Sigmoid colon (tissue), 7 donors: ENCODE measurements at places on chromosomes 11 and 22. TPM values are rescaled to one million over a fixed set of nuclear protein-coding genes. Genes with fewer than 3 reads are reported as not detected.

DNA sequence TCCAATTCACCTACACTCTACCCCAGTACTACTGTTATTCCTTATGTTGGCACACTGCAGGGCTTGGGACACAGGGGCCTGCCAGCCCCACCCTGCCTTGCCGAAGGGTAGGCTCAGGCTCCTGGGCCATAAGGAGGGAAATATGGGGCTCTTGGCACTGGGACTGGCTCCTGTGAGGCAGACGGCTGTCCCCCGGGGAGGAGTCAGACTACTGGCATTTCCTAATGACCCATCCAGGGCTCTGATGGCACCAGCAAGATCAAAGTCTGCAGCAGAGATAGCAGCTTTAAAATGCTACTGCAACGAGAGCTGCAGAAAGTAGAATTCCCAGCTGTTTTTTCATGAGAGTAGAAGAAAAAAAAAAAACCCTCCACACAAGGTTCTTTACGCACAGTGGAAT is 42.2 kb upstream of the CYP2D6 start:
- no peak for DNase-seq
- no peaks in the 10 kb centered on the region for H3K4me1 ChIP-seq
- H3K4me3 ChIP-seq: no peak overlapping the region
- no peak overlapping the region for H3K27ac ChIP-seq

DNA sequence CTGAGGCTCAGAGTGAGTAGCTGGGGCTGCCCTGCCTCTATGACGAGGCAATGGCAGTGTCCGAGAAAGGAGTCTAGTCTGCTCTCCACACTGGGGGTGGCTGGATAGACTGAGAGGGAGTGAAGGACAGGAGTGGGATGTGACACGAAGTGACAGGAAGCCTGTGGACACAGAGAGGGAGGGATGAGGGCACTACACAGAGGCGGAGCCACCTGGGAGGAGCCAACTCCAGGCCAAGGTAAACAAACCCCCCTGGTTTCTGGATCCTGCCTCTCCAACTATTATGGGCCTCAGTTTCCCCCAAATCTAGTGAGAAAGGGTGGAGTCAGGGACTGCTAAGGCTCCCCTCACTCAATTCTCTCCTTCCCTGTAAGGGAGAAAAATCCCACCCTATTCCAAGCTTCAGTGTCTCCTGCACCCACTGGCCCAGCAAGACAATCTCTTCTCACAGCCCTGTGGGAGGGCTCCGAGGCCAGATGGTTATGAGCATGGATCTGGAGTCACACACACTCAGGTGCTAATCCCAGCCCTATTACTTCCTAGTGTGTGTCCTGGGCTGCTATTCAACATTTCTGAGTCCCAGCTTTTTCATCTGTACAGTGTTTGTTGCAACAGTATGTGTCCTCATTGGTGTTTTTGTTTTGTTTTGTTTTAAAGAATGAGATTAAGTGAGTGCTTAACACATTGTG is 24.9 kb downstream of the ASPHD2 start:
- no peak overlapping the region for H3K27ac ChIP-seq
- peaks cover under 1% of the 10 kb centered on the region for H3K4me1 ChIP-seq
- H3K4me3 ChIP-seq: no peak overlapping the region
- no peak for DNase-seq

GRCh38 chr11:73168925-73169579 is 26.9 kb upstream of the FCHSD2 start:
- no peaks in the 10 kb centered on the region for H3K4me1 ChIP-seq
- DNase-seq: peak; percentile 52
- no peaks in the 10 kb centered on the region for H3K27me3 ChIP-seq
- no peaks in the 10 kb centered on the region for H3K36me3 ChIP-seq

GRCh38 chr11:118051611-118052461 is 25.0 kb upstream of the TMPRSS4 start:
- no peak for DNase-seq
- no peaks in the 10 kb centered on the region for H3K27me3 ChIP-seq
- H3K4me1 ChIP-seq: no peaks in the 10 kb centered on the region
- H3K36me3 ChIP-seq: no peaks in the 10 kb centered on the region
- H3K4me3 ChIP-seq: no peak overlapping the region
- H3K27ac ChIP-seq: no peak overlapping the region

GRCh38 chr11:63907808-63908530 is 9.0 kb downstream of the RCOR2 start:
- H3K4me3 ChIP-seq: no peak overlapping the region
- H3K36me3 ChIP-seq: peaks cover 58% of the 10 kb centered on the region
- H3K4me1 ChIP-seq: no peaks in the 10 kb centered on the region
- H3K27me3 ChIP-seq: no peaks in the 10 kb centered on the region
- DNase-seq: no peak

GRCh38 chr11:122248131-122248530 is 132.1 kb upstream of the BLID start:
- H3K4me1 ChIP-seq: no peaks in the 10 kb centered on the region
- no peak for DNase-seq
- no peaks in the 10 kb centered on the region for H3K36me3 ChIP-seq
- no peak overlapping the region for H3K4me3 ChIP-seq

- no peak overlapping the region for H3K4me3 ChIP-seq
- H3K27me3 ChIP-seq: no peaks in the 10 kb centered on the region
- no peak overlapping the region for H3K27ac ChIP-seq
- peaks cover 19% of the 10 kb centered on the region for H3K4me1 ChIP-seq
Observed at GRCh38 chr11:65621460-65621859, 5.9 kb downstream of the PCNX3 start.

DNA sequence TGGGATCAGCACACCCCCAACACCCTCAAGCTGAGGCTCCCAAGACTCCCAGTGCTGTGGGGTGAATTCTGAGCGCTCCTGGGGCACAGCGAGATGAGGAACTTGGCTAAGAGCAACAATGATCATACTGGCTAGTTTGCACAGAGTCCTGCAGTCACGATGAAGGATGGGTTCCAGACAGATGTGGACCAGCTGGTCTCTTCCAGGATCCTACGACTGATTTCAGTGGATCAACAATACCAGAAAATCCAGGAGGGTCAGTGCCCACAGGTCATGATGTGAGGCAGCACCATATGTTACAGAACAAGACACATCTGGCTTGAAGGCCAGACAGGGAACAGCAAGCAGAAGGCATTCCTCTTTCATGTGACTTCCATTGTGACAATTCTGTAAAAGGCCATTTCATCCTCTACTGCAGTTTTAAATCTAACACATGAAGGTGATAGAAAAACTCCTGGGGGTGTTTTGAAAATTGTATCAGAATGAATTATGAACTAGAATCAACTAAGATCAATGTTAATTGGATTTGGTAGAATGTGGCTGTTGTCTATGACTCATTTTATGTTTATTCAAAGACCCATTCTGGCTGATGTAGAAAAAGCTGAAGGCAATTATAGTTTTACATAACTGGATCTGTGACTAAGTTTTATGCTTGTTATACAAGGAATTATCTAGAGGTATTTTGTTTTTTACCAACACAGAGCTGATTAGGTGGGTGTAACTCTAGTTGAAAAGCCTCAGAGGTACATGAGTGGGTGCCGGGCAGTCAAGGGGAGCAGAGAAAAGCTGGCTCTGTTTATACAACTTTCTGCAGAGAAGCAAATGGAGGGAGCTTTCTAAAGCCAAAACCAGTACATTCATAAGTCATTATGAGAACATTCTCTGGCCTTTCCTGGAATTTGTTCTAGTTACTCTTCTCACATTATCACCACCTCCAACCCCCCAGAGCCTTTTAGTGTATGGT is 29.1 kb downstream of the OR52K1 start:
- no peaks in the 10 kb centered on the region for H3K27me3 ChIP-seq
- no peak for DNase-seq
- H3K36me3 ChIP-seq: no peaks in the 10 kb centered on the region
- peak overlapping the region; percentile 3 for H3K27ac ChIP-seq

GRCh38 chr11:14309425-14310192 is 49.4 kb downstream of the RRAS2 start:
- no peaks in the 10 kb centered on the region for H3K36me3 ChIP-seq
- no peak for DNase-seq
- H3K27ac ChIP-seq: peak overlapping the region; percentile 8
- no peak overlapping the region for H3K4me3 ChIP-seq

GRCh38 chr11:11636671-11637070 is 14.9 kb upstream of the GALNT18 start:
- H3K4me1 ChIP-seq: peaks cover 3% of the 10 kb centered on the region
- H3K27ac ChIP-seq: no peak overlapping the region
- H3K27me3 ChIP-seq: no peaks in the 10 kb centered on the region
- DNase-seq: no peak
- H3K36me3 ChIP-seq: no peaks in the 10 kb centered on the region
- H3K4me3 ChIP-seq: no peak overlapping the region

GRCh38 chr11:4026389-4026788 is 68.2 kb upstream of the RRM1 start:
- DNase-seq: no peak
- no peak overlapping the region for H3K4me3 ChIP-seq
- no peaks in the 10 kb centered on the region for H3K27me3 ChIP-seq
- H3K36me3 ChIP-seq: no peaks in the 10 kb centered on the region
- peak overlapping the region; percentile 74 for H3K27ac ChIP-seq

DNA sequence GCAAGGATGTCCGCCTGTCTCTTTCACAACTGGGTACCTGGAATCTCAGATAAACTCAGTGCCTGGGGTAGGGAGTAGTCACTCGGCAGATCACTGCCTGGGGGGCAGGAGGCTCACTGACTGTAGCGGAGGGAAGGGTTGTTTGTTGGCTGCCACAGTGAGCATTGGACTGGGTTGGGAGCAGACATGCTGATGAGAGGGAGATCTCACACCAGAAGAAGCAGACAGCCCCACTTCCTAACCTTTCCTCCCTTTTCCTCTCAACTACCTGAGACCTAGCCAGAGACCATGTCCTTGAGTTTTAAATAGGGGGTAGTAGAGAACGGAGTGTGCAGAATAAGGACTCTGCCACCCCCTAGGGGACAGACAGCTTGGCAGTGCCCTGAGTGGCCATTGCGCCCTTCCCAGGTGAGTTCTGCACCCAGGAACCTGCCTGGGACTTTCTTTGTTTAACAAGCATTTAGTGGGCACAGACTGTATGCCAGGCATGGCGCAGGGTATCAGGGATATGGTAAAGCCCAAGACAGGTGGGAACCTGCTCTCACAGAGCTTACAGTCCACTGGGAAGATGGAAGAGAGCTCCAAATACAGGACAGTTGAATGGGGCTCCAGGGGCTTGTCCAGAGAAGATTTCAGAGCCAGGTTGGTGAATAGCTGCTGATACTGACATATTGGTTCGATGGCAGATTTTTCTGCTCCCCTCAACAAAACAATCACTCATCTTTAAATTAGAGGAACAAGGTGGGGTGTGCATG is 115.7 kb upstream of the NNMT start:
- DNase-seq: no peak
- peak overlapping the region; percentile 44 for H3K4me3 ChIP-seq
- H3K27ac ChIP-seq: peak overlapping the region; percentile 96

DNA sequence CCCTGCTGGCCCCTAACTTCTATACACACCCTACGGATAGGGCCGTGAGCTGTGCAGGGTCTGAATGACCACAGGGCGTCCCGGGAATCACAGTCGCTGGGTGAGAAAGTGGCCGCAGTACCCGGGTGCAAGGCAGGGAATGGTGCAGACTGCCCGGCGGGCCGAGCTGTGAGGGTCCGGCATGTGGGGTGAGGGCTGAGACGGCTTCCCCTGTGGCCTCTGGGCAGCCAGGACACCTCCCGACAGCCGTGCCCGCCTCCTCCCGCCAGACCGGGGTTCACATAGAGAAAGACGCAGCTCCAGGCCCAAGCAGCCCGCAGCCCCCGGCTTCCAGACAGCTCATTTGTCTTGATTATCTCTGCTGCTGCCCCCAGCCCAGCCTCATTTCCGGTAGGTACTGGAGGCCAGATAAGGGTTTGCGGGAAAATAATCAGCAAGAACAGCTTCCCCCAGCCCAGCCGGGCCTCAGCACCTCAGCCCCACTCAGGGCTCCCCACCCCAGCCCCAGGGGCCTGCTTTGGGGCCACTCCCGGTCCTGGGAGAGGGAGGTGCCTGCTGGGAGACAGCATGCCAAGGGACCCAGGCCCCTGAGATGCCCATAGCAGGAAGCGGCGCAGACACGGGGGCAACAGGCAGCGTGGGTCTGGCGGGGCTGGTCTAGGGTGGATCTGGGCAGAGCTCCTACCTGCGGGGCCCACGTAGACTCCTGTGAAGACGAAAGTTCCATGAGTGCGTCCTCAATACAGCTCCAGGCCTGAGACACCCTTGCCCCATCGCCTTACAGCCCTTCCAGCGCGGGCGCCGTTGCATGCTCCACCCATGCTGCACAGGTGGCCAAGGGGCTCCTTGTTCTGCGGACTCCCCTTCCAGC is 123.1 kb downstream of the BRD1 start:
- DNase-seq: no peak
- no peaks in the 10 kb centered on the region for H3K4me1 ChIP-seq
- H3K27ac ChIP-seq: no peak overlapping the region
- no peaks in the 10 kb centered on the region for H3K36me3 ChIP-seq
- no peak overlapping the region for H3K4me3 ChIP-seq

- DNase-seq: no peak
- no peaks in the 10 kb centered on the region for H3K27me3 ChIP-seq
- H3K4me1 ChIP-seq: peaks cover 33% of the 10 kb centered on the region
- no peak overlapping the region for H3K4me3 ChIP-seq
Observed at GRCh38 chr22:20571531-20572007, 64.2 kb downstream of the MED15 start.

- peaks cover 5% of the 10 kb centered on the region for H3K27me3 ChIP-seq
- peak within 1 kb of the TSS; percentile 55 for H3K4me3 ChIP-seq
- no peaks in the 10 kb centered on the region for H3K36me3 ChIP-seq
- peak; percentile 76 for DNase-seq
- H3K4me1 ChIP-seq: peaks cover 12% of the 10 kb centered on the region
Observed at GRCh38 chr22:29205594-29206371, at the start of gene EMID1. EMID1 (plus strand) TSS chr22:29205896; CDS start chr22:29206039, 143 bp downstream.

DNA sequence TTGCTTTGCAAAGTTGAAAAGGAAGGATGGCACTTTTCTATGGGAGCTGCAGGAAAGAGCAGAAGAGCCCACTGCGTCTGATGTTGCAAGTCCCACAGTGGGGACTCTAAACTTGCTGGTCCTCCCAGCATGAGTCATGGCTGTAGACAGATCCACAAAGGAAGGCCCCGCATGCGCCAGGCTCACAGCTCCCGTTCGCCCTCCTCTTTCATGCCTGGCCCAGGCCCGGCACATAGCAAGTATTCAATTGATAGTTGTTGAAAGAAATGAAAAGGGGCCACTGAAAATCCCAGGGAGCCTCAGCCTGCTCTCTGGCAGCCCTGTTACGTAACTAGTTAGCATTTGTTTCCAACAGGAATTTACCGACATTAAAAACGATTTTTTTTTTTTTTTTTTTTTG is 18.9 kb downstream of the AP1B1 start:
- peak overlapping the region; percentile 52 for H3K27ac ChIP-seq
- no peaks in the 10 kb centered on the region for H3K4me1 ChIP-seq
- DNase-seq: peak; percentile 89
- no peaks in the 10 kb centered on the region for H3K36me3 ChIP-seq
- H3K27me3 ChIP-seq: no peaks in the 10 kb centered on the region
- no peak overlapping the region for H3K4me3 ChIP-seq

The SYCE3 gene
- not detected for total RNA-seq

The XKR3 gene
- total RNA-seq: not detected

The HSPB2 gene
- total RNA-seq: 0.83 TPM

The SCUBE2 gene
- total RNA-seq: 7.5 TPM

The LMO1 gene
- total RNA-seq: not detected

The CCDC73 gene
- total RNA-seq: not detected
